ENCODE measurements at places on chromosomes 1 and 21. TPM values are rescaled to one million over a fixed set of nuclear protein-coding genes. Genes with fewer than 3 reads are reported as not detected.

DNA sequence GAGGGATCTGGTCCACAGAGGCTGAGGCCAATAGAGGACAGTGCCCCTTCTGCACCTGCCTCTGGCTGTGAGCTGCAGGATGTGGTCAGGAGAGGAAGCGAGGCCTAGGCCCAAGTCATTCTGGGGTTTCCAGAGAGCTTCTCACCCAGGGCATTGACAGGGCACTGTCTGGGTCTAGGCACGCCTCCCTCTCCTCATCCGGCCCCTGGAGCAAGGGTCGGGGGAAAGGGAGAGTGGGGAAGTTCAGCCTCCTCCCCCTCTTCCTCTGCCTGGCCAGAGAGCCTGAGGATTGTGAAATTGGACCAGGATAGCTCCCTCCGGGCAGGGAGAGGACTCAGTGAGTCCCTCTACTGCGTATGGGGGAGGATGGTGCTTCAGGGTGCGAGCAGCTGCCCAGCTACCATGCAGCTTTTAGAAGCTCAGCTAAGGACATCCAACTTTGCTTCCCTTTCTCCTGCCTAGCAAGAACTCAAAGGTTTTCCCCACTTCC is 6.3 kb upstream of the INAVA start:
- no peak for DNase-seq

DNA sequence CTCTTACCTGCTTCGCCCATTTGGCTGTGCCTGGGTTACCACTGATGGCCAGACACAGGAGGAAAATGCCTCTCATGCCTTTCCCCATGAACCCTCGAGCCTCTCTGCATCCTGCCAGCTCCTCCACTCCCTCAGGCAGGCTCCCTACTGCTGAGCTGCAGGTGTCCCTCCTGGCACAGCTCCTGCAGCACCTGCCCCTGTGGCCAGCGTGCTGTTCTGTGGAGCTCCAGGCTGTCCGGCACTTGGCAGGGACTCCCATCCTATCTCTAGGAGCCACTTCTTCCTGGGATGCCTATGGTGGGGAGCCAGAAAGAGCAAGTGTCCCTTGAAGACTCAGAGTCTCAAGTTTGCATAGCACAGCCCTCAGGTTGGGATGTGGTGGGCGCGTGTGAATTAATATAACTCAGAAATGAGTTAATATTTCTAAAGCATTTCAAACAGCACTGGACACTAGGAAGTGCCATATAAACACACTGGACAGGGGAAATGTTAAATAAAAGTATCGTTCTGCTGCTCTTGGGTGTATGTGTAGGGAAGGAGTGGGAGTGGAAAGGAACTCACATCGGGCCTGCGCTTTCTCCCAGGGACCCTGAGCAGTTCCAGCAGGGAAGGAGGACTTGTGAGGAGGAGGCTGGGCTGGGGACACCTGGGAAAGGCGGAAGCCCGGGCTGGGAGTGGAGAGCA is 2.7 kb downstream of the LRRC71 start:
- DNase-seq = no peak

DNA sequence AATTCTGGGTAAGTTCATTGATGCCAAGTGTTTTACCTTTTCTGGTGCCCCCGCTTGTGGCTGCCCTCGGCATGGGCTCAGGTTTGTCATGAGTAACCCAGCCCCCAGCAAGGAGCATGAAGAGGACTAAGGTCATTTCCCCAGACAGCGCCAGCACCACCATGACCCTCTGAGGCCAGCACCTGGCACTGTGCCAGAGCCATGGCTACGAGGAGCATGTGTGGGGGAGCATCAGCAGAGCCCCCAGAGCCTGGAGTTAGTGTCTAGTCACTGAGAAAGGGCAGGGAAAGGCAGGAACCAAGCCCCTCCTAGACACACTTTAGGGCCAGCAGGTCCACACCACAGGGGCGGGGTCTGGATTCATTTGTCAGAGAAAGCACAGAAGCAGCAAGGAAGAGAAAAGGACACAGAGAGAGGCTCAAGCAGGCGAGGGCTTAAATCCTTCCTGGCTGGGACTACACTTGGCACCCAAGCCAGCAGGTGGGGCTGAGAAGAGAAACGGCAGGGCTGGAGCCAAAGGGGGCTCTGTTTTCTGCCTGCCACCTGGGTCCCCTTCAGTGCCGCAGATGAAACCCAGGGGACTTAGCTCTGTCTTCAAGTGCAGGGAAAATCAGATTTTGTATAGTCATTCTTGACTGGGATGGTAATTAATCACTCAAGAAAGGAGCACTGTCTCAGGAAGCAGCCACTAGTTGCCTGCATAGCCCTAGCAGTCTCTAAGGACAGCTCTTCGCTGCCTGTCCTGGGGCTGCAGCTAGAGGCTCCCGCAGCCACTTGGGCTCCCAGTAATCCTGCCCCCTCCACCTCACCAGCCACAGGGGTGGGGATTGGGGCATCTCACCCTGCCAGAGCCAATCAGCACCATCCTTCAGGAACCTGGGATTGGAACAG is 79.6 kb upstream of the ZC3H12A start:
- DNase-seq = no peak

DNA sequence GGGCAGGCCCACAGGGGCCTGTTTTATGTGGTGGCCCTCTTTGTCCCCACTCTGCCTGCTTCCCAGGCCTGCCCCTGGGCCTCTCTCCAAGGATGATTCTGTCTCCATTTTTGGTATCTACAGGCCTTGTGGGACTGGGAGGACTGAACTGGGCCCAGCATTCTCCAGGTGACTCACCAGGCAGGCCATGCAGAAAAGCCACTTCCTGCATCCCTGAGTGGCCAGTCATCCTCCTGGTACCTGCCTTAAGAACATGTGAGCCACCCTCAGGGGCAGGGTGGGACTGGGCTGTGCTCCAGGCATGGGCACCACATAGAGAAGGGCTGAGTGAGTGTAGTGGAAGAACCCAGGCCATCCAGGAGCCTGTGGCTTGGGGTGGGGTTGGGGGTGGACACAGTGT is 20.0 kb upstream of the BCAR3 start:
- DNase-seq = peak; percentile 55

GRCh38 chr21:32520875-32521735 is 64.2 kb downstream of the TCP10L start:
- peak; percentile 98 for DNase-seq

- no peak for DNase-seq
Measured at GRCh38 chr1:247096544-247096943, 7.6 kb downstream of the ZNF669 start.

- peak; percentile 56 for DNase-seq
Measured at GRCh38 chr1:216600730-216601609, 122.3 kb downstream of the ESRRG start.

OR11L1 gene
- not detected for polyA plus RNA-seq

- DNase-seq = peak; percentile 36
Measured at GRCh38 chr1:200082329-200082728, 54.8 kb downstream of the NR5A2 start.

DNA sequence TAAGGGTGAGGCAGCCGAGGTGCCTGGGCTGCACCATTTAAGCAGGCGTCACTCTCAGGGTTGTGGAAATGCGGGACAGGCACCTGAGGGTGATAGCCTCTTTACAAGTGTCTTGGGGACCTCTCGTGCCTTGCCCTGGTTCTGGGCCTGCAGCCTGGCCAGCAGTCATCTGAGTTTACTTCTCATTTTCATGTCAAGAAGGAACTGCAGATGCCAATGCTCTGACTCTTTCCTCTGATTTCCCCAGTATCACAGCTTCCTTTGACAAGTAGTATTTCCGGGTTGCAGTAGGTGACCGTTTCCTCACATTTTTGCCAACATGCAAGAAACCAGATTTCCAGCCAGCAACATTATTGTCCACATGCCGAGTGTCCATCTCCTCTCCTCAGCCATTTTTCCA is 286.9 kb downstream of the DISC1 start:
- no peak for DNase-seq

NBPF4 gene
- polyA plus RNA-seq = not detected

MRAP gene
- not detected for polyA plus RNA-seq

DNA sequence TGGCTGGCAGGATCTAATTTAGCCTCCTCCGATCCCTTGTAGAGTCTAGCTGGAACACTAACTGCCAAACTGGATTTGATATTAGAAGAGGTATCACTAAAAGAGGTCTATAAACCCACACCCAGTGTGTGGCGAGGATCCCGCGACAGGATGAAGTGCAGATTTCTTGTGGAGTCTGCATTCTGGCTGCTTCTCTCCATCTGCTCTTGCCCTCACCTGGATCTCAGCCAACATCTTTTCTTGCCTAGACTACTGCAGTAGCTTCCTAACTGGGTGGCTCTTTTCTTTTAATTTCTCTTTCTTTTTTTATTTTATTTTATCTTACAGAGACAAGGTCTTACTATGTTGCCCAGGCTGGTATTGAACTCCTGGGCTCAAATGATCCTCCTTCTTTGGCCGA is 48.9 kb upstream of the CAPZB start:
- DNase-seq = no peak

DNA sequence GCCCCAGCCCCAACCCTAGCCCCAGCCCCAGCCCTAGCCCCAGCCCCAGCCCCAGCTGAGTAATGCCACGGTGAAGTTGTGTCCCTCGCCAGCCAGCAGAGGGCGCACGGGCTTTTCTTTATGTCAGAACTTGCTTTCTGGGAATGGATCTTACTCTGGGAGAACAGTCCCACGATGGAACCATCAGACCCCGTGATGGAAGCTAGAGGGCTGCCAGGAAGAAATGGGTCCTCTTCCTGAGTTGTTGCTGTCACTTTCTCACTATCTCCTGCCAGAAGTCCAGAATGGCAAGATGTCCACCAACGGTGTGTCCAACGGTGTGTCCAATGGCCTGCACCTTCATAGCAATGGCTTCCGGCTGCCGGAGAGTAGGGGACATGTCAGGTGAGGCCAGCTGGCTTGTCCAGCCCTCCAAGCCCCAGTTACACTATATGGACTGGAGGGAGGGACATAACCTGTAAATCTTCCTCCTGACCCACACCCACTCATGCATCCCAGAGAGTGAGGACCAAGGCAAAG is 25.1 kb upstream of the TMEM222 start:
- DNase-seq = peak; percentile 32

- DNase-seq = no peak
Measured at GRCh38 chr1:107935396-107936064, 29.4 kb downstream of the VAV3 start.

- DNase-seq = no peak
Measured at GRCh38 chr1:233045588-233045987, 95.2 kb downstream of the NTPCR start.

GRCh38 chr1:95226781-95227660 is 7.0 kb upstream of the RWDD3 start:
- no peak for DNase-seq

GJA5 gene
- polyA plus RNA-seq = 6.2 TPM

- DNase-seq = no peak
Measured at GRCh38 chr1:111876631-111877030, 112.8 kb downstream of the KCND3 start.

NOS1AP gene
- 0.62 TPM for polyA plus RNA-seq

CFHR4 gene
- not detected for polyA plus RNA-seq

- DNase-seq = no peak
Measured at GRCh38 chr1:228123505-228123904, 14.4 kb upstream of the MRPL55 start.

ZNF683 gene
- polyA plus RNA-seq = not detected

OR1C1 gene
- polyA plus RNA-seq = not detected

DNA sequence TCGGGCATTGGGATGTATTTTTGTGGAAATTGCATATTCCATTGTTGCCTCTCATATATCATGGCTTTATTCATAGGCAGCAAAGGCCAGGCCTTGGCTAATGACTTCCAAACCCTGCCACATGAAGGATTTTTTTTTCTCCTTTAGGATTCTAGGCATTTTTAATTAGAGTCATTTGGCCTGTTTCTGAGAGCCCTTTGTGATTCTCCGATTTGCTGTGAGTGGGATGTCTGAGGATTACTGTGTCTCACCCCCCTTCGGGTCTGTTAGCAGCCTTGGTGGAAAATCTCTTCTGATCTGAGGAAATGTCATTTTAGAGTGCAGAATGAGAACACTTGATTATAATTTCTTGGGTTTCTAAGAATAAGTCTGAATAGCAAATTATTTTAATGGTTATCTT is 253.5 kb downstream of the NTNG1 start:
- no peak for DNase-seq

DNA sequence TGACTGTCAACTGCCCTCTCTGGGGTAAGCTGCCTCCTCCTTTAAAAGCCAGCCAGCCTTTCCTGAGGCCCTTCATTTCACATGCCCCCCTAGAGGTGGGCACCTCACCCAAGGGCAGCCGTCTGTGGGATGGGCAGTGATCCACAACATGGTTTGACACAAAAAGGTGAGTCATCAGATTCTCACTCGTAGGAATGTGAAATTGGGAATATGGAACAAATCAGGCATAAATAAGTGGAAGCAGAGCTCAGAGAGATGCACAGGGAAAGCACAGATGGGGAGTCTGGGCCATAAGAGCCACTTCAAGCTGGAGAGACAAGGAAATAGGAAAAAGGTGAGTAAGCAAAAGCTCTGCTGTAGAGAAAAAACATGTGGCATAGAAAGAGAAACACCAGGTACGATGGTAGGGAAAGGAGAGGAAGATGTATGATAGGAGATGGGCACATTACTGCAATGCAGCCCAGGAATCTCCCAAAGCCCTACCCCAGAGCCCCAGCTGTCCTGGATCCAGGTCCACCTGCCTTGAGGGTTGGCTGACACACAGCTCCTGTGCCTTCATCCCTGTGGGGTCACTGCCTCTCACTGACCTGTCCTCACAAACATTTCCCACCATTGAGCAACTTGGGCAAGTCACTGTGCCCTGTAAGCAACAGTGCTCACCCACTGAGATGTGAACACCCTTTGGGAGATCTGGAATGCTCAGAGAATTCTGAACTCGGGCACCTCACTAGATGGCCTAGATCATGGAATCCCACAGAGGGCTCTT is 86.6 kb downstream of the ASTN1 start:
- DNase-seq = no peak

- peak; percentile 92 for DNase-seq
Measured at GRCh38 chr1:180151508-180151907, 3.2 kb upstream of the QSOX1 start.

ANKRD35 gene
- polyA plus RNA-seq = 0.10 TPM

- no peak for DNase-seq
Measured at GRCh38 chr21:36654796-36655325, 44.1 kb upstream of the SIM2 start.

DNA sequence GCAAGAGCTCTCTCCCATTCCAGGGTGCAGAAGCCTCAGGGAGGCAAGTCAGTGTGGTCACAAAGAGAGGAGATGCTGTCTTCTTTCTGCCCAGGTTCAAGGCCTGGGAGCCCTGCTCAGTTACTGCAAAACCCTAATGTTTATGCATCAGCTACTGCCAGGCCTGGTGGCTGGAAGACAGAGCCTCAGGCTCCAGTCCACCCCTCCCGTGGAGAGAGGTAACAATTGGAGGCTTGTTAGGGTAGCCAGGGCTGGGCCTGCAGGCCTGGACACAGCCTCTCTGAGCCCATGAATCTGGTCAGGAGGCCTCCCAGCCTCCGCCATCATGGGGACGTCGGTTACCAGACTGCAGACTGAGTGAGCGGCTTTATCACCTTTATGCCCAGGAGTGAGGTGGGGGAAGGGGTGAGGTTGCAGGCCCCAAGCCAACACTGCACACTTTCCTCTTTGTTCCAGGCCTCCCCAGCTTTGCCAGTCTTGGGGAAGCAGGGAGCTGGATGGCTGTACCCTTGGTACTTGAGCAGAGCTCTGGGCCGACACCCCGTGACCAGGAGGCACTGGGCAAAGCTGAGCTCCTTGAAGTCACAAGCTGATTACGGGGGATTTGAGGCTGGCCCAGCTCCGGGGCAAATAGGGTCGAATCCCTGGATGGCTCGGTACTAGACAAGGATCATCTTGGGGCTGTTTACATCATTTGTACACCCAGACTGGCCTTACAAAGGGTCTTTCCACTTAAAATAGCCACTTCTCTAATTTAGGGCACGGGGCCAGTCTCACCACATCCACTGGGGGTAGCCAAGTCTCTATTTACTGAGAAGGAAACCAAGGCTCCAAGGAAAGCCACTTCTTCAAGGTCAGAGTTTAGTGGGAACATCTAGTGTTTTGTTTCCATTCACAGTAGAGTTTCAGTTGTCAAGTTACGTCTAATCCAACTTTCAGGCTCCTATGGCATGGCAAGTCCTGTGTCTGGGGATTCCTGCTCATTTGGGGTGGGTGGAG is 5.2 kb downstream of the SLC2A1 start:
- DNase-seq = no peak

ATF3 gene
- polyA plus RNA-seq = 16.6 TPM

Measured in endothelial cell of umbilical vein (primary cell).